ENCODE measurements at places on chromosomes 12 and 14.

DNA sequence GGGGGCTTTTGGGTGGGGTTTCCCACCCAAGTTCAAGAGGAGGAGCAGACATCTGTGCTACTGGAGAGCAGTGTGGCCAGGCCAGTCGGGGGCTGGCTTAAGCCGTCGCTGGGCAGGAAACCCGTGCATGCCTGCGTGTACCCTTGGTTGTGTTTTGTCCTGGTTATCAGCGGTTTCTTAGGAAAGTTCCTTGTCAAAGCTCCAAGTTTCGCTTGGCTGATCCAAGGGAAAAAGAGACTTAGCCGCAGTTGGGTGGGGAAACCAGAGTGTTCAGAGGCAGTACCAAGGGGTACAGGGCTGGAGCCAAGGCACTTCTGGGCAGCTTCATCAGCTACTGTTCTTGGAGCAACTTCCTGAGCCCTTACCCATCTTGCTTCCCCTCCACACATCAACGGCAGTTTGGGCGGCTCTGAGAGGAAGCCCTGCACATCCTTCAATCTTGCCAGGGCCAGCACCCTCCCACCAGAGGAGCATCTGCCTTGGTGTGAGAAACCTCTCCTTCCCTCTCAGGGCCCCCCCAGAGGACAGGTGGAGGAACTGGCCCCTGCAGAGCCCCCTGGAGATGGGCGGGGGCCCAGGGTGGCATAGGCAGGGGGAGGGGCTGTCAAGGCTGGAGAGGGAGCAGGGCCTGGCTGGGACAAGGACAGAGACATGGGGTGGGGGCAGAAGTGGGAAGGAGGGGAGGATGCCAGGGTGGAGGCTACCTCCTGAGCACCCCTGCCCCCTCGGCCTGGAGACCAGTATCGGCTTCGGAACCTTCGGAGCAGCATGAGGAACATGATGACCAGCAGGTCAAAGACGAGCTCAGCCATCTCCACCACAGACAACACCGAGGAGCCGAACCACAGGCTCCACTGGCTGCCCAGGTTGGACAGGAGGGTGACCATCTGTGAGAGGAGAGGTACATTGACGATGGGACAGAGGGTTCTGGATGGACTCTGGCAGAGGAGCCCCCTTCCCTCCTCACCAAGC is 5.8 kb upstream of the TNFRSF1A start:
- no peak for DNase-seq

- no peak for DNase-seq
Observed at GRCh38 chr12:95220190-95220589, 2.6 kb downstream of the VEZT start.

- no peak for DNase-seq
Observed at GRCh38 chr14:82047777-82048470, 514.3 kb upstream of the SEL1L start.

DNA sequence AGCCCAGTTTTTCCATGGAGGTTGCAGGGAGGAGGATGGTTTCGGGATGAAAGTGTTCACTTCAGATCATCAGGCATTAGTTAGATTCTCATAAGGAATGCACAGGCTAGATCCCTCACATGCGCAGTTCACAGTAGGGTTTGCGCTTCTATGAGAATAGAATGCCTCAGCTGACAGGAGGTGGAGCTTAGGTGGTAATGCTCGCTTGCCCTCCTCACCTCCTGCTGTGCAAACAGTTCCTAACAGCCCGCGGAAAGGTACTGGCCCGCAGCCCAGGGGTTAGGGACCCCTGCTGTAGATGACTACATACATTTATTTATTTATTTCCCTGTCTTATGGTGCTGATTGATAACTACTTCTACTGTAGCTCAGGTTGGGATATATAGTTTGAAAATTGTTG is 93.2 kb downstream of the FBXO33 start:
- peak; percentile 20 for DNase-seq

Data from neuronal stem cell (in vitro differentiated cells).